MV-4-11 (cell line): ENCODE measurements at places on chromosomes 12 and 14.

DNA sequence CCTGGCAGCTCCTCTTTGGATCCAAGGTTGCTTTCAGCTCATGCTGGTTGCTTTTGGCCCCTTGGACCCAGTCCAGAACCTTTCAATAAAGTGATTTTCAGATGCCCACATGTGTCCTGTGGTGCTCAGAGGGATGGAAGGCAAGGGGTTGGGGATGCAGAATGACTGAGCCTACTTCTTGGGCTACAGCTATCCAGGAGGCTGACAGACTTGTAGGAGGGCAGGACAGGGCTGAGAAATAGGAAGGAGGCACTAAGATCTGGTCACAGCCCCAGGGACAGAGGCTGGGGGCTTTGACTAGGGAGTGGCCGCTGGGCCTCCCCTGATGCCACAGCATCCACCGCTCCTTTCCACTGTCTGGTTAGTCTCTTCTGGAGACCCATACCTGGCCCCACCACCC is 1.2 kb upstream of the HOXC11 start:
- no peak for DNase-seq

GRCh38 chr12:55626154-55626553 is 10.5 kb upstream of the OR10P1 start:
- DNase-seq, result no peak

- no peak for DNase-seq
These were observed 8.6 kb downstream of the NFATC4 start for GRCh38 chr14:24376448-24377070.

- no peak for DNase-seq
These were observed 22.1 kb downstream of the DACT1 start for GRCh38 chr14:58659846-58660245.

DNA sequence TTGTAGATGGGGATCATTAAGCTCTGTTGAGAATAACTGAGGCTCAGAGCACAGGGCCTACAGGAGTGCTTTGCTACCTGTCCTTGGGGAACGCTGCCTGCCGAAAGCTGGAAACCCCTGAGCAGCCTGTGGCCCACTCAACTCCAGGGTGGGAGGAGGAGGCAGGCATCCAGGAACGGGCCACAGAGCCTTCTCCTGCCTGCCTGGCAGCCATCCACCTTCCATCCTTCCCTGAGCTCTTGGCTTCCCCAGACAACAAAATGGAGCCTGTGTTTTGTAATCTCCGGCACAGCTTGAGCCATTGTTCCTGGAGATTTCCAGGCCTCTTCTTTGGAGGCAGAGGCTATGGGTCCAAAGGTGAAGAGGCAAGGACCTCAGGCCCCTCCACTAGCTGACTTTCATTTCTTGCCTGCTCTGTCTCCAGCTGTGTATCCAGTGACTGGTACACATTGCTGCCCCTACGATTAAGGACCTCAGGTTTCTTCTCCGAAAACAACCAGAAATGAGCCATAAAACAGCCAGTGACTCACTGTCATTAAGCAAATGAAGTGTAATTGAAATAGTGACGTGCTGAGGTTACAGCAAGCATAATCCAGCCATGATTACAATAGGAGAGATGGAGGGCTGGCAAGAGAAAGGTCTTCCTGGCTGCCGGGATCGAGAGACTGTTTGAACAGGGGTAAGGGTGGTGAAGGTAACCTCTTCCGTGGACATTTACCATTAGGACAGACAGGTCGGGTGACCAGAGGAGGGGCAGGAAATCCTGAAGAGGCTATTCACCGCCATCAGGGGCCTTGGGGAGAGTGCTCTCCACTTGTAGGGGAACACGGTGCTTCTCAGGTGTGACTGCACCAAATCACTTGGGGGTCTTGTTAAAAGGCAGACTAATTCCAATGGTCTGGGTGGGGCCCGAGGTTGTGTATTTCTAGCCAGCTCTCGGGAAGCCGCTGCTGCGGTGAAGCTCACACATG is 56.3 kb upstream of the KCNA5 start:
- DNase-seq, result no peak

- DNase-seq, result no peak
These were observed 108.5 kb upstream of the ESRRB start for GRCh38 chr14:76267322-76268046.

- no peak for DNase-seq
These were observed 36.3 kb upstream of the WDR89 start for GRCh38 chr14:63677891-63678379.

DNA sequence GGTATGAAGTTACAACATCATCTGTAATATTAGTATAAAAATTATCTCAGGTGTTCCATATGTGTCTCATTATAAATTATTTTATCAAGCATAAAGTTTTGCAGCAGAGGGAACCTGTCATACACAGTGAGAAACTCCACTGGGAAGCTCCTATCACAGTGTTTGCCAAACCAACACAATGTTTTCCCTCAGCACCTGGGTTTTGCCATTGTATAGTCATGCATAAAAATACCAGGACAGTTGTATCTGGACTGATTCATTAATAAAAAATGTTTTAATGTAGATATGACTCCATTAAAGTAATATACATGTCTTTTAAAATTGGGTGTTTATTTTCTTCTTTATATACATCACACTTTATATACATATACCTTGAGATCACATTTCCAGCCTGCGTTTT is 56.6 kb downstream of the METTL25 start:
- no peak for DNase-seq

DNA sequence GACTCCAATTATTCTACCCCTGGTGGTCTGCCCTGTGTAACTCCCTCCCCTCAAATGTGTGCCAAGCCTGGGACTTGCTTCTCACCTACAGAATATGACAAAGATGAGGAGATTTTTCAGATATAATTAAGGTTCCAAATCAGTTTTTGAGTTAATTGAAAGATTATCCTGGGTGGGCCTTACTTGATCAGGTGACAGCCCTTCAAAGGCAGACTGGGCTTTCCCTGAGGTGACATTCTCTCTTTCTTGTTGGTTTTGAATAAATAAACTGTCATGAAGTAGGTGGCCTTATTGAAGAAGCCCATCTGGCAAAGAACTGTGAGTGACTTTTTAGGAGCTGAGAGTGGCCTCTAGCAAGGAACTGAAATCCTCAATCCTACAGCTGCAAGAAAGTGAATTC is 106.0 kb downstream of the BRMS1L start:
- DNase-seq, result no peak

DNA sequence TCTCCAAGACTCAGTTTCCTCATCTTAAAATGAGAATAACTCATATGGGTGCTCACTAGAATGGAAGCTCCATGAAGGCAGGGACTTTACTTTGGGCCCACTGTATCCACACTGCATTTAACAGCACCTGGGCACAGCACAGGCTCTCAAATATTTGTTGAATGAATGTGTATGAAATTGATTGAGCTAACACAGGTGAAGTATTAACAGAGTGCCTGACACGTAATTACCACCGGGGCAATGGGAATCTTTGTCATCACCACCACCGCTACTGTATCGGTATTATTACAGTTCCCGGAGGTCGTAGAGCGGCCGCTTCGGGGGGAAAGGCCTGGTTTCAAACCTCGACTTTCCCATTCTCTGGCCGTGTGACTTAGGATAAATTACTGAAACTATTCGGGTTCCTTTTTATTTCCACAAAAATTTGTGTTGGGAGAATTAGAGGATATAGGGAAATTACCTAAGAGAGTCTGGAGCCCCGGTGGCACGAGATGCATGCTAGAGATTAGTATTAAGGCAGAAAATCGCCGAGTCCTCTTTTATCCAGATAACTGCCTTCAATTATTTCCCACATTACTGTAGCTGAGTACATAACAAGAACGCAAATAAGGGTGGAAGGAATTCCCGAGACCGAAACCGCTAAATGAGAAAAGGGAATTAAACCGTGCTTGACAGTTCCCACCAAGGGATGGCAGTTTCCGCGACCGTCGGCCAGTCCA is 1.0 kb upstream of the RIC8B start:
- DNase-seq, result no peak

DNA sequence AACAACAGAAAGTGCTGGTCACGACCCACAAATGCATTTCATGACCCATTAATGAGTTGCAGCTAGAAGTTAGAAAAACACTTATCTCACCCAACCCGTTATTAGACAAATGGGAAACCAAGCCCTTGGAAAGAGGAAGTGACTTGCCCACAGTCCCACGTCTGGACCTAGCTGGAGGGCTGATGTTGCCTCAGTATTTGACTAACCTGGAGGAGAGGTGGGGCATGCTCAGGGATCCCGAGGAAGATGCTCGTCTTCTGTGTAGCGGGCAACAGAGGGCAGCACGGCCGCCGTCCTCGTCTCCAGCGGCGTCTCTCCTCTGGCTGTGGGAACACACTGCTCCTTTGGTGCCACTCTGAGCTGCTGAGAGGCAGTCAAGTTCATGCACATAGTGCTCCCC is 12.7 kb downstream of the CCND2 start:
- DNase-seq, result peak; percentile 29

- no peak for DNase-seq
These were observed 725 bp downstream of the CHPT1 start for GRCh38 chr12:101697930-101698799.

- DNase-seq, result no peak
These were observed 72.4 kb downstream of the RNF34 start for GRCh38 chr12:121472150-121472905.

- no peak for DNase-seq
These were observed 202.3 kb upstream of the CDKN3 start for GRCh38 chr14:54194501-54194900.

DNA sequence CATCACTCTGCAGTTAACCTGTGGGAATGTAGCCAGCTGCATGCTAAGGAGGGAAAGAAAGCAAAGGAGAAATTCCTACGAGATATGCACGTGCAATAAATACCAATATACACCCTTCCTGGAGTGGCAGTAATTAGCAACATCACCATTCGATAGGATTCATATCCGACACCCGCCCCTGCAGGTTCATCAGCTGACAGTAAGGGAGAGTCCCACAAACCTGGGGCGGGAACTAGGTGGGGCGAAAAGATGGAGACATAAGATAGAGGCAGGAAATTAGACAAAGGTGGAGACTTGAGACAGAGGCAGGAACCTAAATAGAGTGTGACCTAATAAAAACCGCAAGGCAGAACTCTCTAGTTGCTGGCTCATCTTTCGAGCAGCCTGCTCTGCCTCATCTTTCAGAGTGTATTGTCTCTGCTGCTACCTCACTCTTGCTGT is 51.6 kb downstream of the PLEKHG3 start:
- no peak for DNase-seq

DNA sequence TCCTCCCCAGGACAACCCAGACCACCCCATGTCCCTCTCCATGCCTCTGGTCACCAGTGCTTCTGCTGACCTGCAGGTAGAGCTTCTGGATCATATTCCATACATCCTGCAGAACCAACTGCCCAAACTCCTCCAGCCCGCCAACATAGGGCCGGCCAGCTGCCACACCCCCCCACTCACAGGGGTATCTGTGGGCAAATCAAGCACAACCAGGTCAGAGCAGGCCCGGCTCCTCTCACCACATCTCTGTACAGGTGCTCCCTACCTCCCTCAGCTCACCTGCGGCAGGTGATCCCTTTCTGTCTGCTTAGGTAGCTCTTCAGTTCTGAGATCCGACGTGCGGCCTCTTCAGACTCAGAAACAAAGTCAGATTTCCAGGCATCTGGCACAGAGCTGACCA is 29.0 kb downstream of the TEP1 start:
- no peak for DNase-seq

GRCh38 chr12:94254270-94254669 is 105.9 kb downstream of the PLXNC1 start:
- DNase-seq, result no peak

- peak; percentile 39 for DNase-seq
These were observed 149.0 kb upstream of the ARID2 start for GRCh38 chr12:45580356-45580969.

DNA sequence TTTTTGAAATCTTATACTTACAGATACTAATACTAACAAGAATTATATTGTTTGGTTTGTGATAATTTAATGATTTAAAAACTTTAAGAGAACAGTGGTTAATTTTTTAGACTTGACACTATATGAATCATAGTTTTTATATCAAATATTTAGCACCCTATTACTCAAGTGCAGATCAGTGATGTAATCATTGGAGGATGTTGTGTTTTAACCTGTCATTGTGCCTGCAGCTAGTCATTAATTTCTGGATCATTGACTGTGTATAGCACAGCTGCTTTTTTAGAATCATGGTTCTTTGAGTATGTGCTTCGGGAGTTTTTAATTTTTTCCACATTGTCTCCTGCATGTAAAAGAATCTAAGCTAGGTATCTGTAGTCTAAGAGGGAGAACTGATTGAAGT is 17.3 kb downstream of the ARID4A start:
- DNase-seq, result no peak

GRCh38 chr12:6647083-6647604 is at the start of gene ACRBP:
Gene ACRBP (minus strand): TSS chr12:6647432. CDS start chr12:6647366, 66 bp downstream.
- peak; percentile 76 for DNase-seq

- DNase-seq, result no peak
These were observed 154.0 kb downstream of the DAD1 start for GRCh38 chr14:22434901-22435550.

- no peak for DNase-seq
These were observed 11.2 kb downstream of the AHSA1 start for GRCh38 chr14:77469067-77469505.

GRCh38 chr14:35384455-35385041 is 20.0 kb downstream of the NFKBIA start:
- DNase-seq, result no peak

GRCh38 chr14:59085207-59085739 is 103.2 kb upstream of the DAAM1 start:
- no peak for DNase-seq

DNA sequence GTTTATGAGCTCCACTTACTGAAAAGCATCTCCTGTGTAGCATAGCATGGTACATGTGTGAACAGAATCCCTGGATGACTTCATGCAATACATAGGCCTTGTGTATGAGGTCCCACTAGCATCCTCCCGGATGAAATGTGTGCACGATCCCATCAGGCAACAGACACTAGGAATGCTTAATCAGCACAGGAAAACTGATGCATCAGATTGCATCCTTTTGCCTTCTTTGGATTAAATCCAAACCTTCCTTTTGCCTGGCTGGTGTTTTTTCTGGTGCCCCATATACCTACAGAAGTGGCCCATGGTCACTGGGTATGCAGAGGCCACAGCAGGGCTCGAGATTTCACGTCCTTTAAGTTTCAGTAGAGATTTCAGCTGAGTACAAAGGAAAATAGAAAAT is 120.9 kb upstream of the COCH start:
- no peak for DNase-seq

DNA sequence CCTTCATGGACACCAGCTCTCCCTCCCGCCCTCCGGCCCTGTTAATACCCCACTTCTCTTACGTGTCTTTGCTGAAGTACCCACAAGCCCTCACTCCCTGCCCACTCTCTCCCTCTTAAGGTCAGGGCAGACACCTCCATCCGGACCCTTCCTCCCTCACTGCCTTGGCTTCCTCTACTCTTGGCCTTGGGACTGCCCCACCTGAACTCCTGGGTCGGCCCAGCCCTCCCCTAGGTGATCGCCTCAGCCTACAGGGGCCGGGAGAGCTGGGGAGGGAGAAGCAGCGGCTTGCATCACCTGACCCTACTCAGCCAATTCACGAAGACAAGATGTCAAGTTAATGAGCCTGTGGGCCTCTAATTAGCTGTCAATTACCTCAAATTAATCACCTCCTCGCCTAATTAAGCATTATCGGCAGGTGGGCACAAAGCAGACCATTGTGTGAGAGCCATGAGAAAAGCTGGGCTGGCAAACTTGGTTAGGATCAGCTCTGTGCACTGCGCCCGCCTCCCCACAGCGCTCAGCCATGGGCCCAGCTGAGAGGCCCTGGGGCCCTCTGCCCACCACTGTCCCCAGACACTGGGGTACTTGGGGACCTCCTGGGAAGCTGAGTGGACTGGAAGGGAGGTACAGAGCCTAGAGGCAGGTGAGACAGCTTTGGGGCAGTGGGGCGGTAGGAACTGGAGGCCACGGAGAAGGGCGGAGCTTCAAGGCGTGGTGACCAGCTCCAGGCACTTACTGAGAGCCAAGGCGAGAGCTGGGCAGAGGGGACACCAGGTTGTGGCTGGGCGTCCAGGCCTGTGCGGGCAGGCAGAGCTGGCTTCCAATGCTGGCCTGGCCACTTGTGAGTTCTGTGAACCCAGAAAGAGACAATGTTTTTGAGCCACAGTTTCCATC is 25.1 kb upstream of the VSX2 start:
- no peak for DNase-seq
